HuH-7 (cell line): ENCODE measurements at places on chromosomes 5 and 9.

GRCh38 chr5:2656206-2656605, 95.3 kb downstream of the IRX2 start:
- DNase-seq: no peak

DNA sequence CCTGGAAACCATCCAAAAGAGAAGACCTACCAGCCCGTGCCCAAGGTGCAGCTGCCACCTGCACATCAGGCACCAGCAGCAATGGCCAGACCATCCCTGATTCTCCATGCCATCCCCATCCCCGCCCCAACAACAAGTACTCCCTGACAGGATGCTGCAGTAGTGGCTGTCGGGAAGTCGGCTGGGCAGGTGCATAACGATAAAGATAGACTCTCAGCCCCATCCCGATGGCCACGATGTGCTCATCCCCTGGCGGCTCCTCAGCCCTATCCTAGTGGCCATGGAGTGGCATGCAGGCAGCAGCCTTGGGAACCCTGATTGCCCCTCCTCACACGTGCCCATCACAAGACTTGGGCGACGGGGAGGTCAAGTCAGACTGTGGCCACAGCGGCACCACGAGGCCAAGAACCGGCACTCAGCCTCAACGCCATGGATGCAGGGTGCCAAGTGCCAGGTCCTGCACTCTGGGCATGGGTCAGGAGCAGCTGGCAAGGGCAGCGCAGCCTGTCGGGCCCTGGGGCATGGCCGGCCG, 368.8 kb upstream of the SPATA31A5 start:
- no peak for DNase-seq

GRCh38 chr9:131180454-131180853, 55.1 kb downstream of the NUP214 start:
- DNase-seq: no peak

DNA sequence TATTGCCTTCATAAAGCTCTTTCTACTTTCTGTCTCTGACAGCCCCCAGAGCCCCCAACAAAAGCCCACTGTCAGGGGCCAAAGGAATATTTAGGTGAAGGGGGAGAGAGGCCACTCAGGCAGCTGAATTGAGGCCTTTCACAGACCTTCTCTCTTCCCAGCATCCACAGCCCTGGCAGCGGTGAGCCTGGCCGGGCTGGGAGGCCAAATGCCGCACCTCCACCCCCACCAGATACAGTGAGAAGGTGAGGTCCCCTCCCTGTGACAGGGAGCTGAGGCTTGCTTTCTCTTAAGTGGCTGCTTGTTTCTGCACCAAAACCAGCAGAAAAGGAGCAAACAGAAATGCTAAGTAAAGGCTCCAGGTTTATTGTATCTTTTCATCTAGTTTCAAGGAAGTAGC, 168.1 kb downstream of the ROR2 start:
- DNase-seq: no peak

- DNase-seq: no peak
Measured at GRCh38 chr9:18405240-18405639, 68.7 kb upstream of the ADAMTSL1 start.

GRCh38 chr5:101153526-101153925, 250.4 kb upstream of the ST8SIA4 start:
- no peak for DNase-seq

GRCh38 chr9:134872482-134873231, 8.0 kb upstream of the FCN2 start:
- DNase-seq: no peak
